Gastroesophageal sphincter (tissue), 4 donors: ENCODE measurements at places on chromosomes 7 and 10. TPM values are rescaled to one million over a fixed set of nuclear protein-coding genes. Genes with fewer than 3 reads are reported as not detected.
A peak's percentile ranks its signal among the peaks of the same experiment; 100 is the strongest.

GRCh38 chr7:112366886-112367285, 83.4 kb upstream of the IFRD1 start:
- H3K4me3 ChIP-seq = no peak overlapping the region
- H3K4me1 ChIP-seq = no peaks in the 10 kb centered on the region
- H3K27me3 ChIP-seq = no peaks in the 10 kb centered on the region
- no peaks in the 10 kb centered on the region for H3K36me3 ChIP-seq
- no peak for ATAC-seq
- H3K27ac ChIP-seq = no peak overlapping the region

GRCh38 chr10:21184216-21184615, 287.1 kb upstream of the NEBL start:
- no peaks in the 10 kb centered on the region for H3K27me3 ChIP-seq
- no peaks in the 10 kb centered on the region for H3K4me1 ChIP-seq
- no peak overlapping the region for H3K27ac ChIP-seq

GRCh38 chr10:79100771-79101170, 32.0 kb downstream of the ZMIZ1 start:
- H3K4me1 ChIP-seq = peaks cover 100% of the 10 kb centered on the region
- no peaks in the 10 kb centered on the region for H3K36me3 ChIP-seq
- H3K27ac ChIP-seq = peak overlapping the region; percentile 83

GRCh38 chr7:148474481-148475025, 116.0 kb upstream of the C7orf33 start:
- H3K4me1 ChIP-seq = no peaks in the 10 kb centered on the region
- no peak overlapping the region for H3K4me3 ChIP-seq
- H3K36me3 ChIP-seq = no peaks in the 10 kb centered on the region
- no peak for ATAC-seq

GRCh38 chr10:16481052-16481728, 40.5 kb downstream of the C1QL3 start:
- no peaks in the 10 kb centered on the region for H3K4me1 ChIP-seq
- H3K27ac ChIP-seq = no peak overlapping the region
- no peak overlapping the region for H3K4me3 ChIP-seq
- H3K27me3 ChIP-seq = no peaks in the 10 kb centered on the region
- ATAC-seq = no peak
- H3K36me3 ChIP-seq = peaks cover 3% of the 10 kb centered on the region

DNA sequence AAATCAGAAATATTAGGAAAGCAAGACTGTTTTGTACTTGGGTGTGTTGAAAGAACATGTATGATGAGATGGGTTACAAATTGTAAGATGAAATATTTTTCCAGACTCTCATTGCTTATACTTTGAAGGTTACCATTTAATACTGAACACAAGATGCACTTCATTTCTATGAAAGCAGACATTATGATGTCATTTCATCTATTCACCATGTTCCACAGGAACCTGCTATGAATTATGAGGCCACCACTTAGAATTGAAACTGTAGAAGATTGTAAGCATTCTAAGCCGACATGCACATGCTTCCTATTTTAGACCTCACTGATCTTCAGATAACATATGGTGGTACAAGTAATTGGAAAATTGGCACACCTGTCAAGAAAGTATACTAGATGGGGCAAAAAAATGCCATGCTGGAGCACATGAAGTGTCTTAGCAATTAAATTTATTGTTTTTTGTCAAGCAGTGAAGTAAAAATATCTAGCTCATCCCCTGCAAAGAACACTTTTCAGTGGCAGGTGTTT, 195.0 kb downstream of the PHF14 start:
- no peak for ATAC-seq
- H3K27me3 ChIP-seq = no peaks in the 10 kb centered on the region
- no peaks in the 10 kb centered on the region for H3K36me3 ChIP-seq
- H3K4me3 ChIP-seq = no peak overlapping the region

DNA sequence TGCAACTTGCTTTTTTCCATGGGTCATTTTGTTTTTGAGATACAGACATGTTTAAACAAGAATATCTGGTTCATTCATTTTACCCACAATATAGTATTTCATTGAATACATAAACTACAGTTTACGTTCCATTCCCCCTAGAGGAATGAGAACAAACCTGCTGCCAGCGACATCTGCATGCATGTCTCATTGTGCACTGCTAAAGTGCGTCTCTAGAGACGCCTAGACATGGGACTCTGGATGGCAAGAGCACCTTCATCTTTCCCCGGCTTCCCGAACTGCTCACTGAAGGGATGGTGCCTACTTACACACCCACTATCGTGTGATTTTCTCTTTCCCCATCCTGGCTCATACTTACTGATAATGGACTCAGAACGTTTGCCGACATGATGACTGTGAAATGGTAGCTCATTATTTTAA, 1.2 kb upstream of the ZNF777 start:
- H3K36me3 ChIP-seq = no peaks in the 10 kb centered on the region
- no peaks in the 10 kb centered on the region for H3K27me3 ChIP-seq
- peaks cover 14% of the 10 kb centered on the region for H3K4me1 ChIP-seq
- H3K4me3 ChIP-seq = no peak overlapping the region
- H3K27ac ChIP-seq = no peak overlapping the region

DNA sequence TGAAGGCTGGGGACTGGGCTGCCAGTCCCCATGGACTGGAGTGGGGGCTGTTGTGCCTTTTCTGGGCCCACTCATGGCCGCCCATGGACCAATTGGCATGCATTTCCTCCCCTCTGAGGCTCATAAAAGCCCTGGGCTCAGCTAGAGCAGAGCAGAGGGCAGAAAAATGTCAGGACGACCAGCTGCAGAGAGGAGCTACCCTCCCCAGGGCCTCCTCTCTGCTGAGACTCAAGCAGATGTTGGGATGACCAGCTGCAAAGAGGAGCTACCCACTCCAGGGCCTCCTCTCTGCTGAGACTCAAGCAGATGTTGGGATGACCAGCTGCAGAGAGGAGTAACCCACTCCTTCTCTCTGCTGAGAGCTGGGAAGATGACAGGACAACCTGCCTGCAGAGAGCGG, 20.3 kb upstream of the NUB1 start:
- no peaks in the 10 kb centered on the region for H3K4me1 ChIP-seq
- H3K36me3 ChIP-seq = no peaks in the 10 kb centered on the region
- no peak overlapping the region for H3K27ac ChIP-seq
- H3K4me3 ChIP-seq = no peak overlapping the region

- H3K27me3 ChIP-seq = no peaks in the 10 kb centered on the region
- no peak overlapping the region for H3K27ac ChIP-seq
- ATAC-seq = no peak
- H3K36me3 ChIP-seq = no peaks in the 10 kb centered on the region
- H3K4me1 ChIP-seq = no peaks in the 10 kb centered on the region
Measured at GRCh38 chr10:70782746-70783680, 2.2 kb downstream of the TBATA start.

Gene TECPR1
- total RNA-seq = 20.9 TPM

Gene CALHM3
- not detected for total RNA-seq

Gene LIPJ
- total RNA-seq = not detected

Gene GRID1
- 1.2 TPM for total RNA-seq
